Neural progenitor cell (in vitro differentiated cells): ENCODE measurements at places on chromosomes 7 and 10. TPM values are rescaled to one million over a fixed set of nuclear protein-coding genes. Genes with fewer than 3 reads are reported as not detected.

DNA sequence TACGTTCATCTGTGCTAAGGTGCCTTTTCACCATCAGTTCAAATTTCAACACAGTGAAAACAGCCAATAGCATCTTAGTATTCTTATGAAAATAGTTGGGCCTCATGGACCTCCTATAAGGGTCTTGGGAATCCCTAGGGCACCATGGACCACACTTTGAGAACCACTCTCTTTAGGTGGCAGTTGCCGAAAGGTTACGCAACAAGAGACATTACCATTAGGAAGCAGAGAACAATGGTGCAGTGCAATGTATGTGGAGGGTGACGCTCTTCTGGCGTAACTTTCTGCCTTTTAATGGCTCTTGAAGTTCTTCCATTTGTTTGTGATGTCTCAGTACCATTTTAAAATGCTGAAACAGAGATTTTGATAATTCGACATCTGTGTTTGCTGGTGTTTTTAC is 131.1 kb downstream of the CNNM2 start:
- DNase-seq, result no peak

- no peak for DNase-seq
Observed at GRCh38 chr10:93447970-93448369, 34.2 kb downstream of the MYOF start.

- peak; percentile 49 for DNase-seq
Observed at GRCh38 chr10:54985732-54986131, 184.7 kb upstream of the PCDH15 start.

GRCh38 chr7:158374146-158374545 is 213.5 kb downstream of the PTPRN2 start:
- no peak for DNase-seq

- DNase-seq, result peak; percentile 41
Observed at GRCh38 chr7:84412161-84412969, 217.8 kb upstream of the SEMA3A start.

- DNase-seq, result no peak
Observed at GRCh38 chr7:24725554-24726241, 31.6 kb downstream of the GSDME start.

The COBL gene
- total RNA-seq, result 5.4 and 6.3 TPM in 2 replicates

GRCh38 chr7:115709664-115710063 is 320.9 kb downstream of the TFEC start:
- no peak for DNase-seq

GRCh38 chr10:53997953-53998352 is 803.1 kb downstream of the PCDH15 start:
- peak; percentile 3 for DNase-seq

GRCh38 chr10:76297780-76298281 is 866.4 kb downstream of the LRMDA start:
- peak; percentile 59 for DNase-seq

The TMEM209 gene
- 33.1 and 38.9 TPM in 2 replicates for total RNA-seq

The CLDN4 gene
- 2.8 TPM in 1 of 2 replicates, not detected in the other for total RNA-seq

DNA sequence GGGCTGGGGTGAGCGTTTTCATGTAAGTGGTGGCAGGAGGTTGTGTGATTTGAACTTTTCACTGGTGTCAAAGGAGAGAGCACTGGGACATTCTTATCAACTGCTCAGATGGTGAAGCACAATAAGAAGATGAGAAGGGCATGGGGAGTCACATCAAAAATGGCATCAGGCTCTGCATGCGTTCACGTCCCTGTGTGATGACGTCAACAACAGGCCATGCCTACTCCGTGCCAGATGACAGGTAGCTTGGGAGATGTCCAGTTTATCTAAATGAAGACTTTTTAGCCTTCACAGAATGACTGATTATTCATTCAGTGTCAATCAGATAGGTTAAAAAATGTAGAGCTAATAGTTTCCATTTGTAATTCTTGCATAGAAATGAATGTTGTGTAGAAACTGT is 264.3 kb upstream of the POM121L12 start:
- no peak for DNase-seq

DNA sequence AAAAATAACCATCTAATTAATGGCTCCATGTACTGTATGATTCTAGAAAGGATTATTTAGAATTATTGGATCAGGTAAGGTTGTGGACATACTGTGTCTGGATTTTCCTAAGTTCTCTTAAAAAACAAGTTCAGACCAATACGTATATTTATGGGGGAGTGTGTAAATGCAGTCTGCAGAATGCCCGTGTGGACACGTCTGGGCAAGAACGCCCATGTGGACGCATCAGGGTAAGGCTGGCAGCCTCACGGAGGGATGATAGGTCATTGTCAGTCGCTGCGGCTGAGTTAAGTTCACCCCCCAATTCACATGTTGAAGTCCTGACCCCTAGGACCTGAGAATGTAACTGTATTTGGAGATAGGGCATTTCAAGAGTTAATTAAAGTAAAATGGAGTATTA is 160.0 kb upstream of the SHH start:
- no peak for DNase-seq

GRCh38 chr7:132871419-132871818 is 210.5 kb downstream of the CHCHD3 start:
- DNase-seq, result no peak

DNA sequence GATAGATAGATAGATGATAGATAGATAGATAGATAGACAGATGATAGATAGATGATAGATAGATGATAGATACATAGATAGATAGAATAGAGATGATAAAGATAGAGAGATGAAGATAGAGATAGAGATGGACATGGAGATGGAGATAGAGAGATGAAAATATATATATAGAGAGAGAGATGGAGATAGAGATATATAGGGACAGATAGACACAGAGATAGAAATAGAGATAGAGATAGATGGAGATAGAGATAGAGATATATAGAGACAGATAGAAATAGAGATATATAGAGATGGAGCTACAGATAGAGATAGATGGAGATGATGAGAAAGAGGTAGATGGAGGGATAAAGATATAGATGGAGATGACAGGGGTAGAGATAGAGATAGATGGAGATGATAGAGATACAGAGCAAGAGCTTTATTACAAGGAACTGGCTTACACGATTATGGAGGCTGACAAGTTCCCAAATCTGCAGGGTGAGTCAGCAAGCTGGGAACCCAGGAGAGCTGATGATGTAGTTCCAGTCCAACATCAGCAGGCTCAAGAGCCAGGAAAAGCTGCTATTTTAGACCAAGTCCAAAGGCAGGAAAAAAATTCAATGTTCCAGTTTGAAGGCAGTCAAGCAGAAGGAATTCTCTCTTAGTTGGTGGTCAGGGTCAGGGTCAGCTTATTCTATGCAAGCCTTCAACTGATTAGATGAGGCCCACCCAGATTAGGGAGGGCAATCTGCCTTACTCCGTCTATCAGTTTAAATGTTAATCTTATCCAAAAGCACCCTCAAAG is 37.1 kb downstream of the CAV1 start:
- DNase-seq, result no peak

The CDC14C gene
- 0.15 and 0.54 TPM in 2 replicates for total RNA-seq

The LRCH4 gene
- 4.5 and 55.9 TPM in 2 replicates for total RNA-seq

The CARD11 gene
- 0.75 and 0.87 TPM in 2 replicates for total RNA-seq

- DNase-seq, result no peak
Observed at GRCh38 chr10:36819781-36820180, 305.6 kb upstream of the ANKRD30A start.

- DNase-seq, result no peak
Observed at GRCh38 chr10:50422259-50422658, 170.9 kb upstream of the ASAH2 start.
